ENCODE measurements at places on chromosomes 1 and 21. TPM values are rescaled to one million over a fixed set of nuclear protein-coding genes. Genes with fewer than 3 reads are reported as not detected.

DNA sequence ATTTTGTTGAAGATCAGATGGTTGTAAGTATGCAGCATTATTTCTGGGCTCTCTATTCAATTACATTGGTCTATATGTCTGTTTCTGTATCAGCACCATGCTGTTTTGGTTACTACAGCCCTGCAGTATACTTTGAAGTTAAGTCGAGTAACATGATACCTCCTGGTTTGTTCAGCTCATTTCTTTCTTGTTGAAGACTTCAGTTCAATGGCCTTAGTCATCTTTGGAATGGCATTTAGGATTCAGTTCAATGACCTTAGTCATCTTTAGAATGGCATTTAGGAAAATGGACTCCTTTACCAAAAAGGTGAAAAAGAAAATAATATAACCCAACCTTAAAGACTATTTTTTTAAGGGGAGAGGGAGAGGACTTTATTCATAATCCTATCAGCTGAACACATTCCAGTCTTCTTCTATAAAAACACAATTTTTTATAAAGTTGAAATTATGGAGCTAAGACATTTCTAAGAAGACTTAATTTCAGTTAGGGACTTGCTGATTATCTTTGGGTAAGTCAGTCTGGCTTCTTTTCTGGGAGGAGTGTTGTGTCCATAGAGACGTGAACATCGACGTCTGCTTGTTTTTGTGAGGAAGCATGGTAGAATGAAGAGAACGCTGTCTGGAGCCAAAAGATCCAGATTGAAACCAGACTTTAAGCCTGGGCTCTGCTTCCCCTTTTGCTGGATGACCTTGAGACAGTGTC lies 48.3 kb downstream of the DDR2 start:
- no peak overlapping the region for H3K27ac ChIP-seq
- no peaks in the 10 kb centered on the region for H3K4me1 ChIP-seq
- no peak for DNase-seq
- no peak overlapping the region for H3K4me3 ChIP-seq
- no peaks in the 10 kb centered on the region for H3K36me3 ChIP-seq

DNA sequence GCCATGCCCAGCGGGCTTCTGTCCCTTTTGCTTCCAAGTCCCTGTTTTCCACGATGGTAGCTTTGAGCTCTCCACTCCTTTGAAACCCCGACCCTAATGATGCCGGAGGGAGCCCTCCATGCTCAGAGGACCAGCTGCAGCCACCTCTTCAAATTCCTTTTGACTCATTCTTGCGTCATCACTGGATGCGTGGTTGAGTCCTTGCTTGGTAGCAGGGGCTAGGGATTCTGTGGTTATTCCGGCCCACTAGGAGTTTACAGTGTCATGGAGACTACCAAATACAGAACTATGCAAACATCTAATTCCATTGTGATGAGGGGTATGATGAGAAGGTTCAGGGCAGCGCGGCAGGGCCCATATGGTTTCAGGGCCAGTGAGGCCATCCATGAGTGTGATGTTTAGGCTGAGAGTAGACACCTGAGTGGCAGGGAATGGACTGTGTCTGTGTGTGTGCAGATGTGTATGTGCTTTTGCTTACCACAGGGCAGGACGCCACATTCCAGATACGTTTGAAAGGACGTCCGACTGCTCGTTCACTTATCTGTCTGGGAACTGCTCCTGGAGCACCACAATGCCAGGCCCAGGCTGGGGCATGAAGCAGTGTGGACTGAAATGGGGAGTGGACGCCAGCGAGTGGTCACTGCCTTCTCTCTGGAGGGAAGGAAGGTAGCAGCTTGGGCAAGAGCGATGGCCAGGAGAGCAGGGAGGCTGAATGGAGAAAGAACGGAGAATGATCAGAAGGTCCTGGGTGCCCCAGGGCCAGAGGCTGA lies 30.4 kb upstream of the ZBTB21 start:
- DNase-seq = no peak
- no peak overlapping the region for H3K27ac ChIP-seq
- no peaks in the 10 kb centered on the region for H3K36me3 ChIP-seq
- H3K27me3 ChIP-seq = peaks cover 2% of the 10 kb centered on the region
- H3K4me3 ChIP-seq = no peak overlapping the region

DNA sequence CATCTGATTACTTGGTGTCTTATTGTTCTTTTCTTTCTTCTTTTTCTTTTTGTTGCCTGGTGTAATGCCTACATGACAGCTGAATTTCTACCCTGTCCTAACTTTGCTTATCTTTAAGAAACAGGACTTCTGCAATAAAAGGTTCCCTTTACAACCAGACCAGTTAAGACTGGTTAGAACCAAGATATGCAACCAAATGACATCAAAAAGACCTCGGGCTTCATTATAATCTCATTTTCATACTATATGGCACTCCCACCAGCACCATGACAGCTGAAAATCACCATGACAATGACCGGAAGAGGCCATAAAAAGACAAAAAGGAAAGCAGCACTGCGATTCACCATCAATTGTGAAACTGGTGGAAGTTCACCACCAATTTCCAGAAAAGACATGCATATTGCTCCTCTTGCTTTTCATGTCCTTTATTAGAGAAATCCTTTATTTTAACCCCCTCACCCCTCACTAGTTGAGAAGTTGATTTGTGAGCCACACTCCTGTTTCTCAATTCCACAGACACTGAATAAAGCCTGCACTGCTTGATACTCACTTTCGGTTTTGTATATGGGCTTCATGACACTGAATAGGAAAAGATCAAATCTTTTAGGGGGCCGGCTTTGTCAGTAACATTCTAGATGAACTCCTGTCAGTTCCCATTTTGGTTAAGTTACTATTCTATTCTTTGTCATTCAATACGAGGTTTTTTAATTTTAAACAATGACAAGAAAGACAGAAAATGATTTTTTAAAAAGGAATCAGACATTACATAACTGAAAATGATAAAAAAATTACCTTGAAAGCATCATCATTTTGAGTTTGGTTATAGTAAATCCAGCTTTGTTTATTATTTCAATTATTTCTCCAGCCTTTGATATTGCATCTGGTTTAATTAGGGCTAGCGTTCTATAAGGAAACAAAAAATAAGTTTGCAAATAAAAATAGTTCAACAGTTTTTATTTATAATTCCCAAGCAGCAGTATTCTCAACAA lies 58.1 kb downstream of the NME7 start:
- peaks cover 32% of the 10 kb centered on the region for H3K36me3 ChIP-seq
- peak overlapping the region; percentile 75 for H3K27ac ChIP-seq
- DNase-seq = no peak
- no peaks in the 10 kb centered on the region for H3K27me3 ChIP-seq
- H3K4me3 ChIP-seq = peak overlapping the region; percentile 65
- H3K4me1 ChIP-seq = peaks cover 17% of the 10 kb centered on the region

GRCh38 chr21:20883408-20883800 lies 114.8 kb upstream of the NCAM2 start:
- no peaks in the 10 kb centered on the region for H3K27me3 ChIP-seq
- no peak overlapping the region for H3K4me3 ChIP-seq
- no peak for DNase-seq
- no peaks in the 10 kb centered on the region for H3K36me3 ChIP-seq
- H3K4me1 ChIP-seq = no peaks in the 10 kb centered on the region

GRCh38 chr1:14439015-14439414 lies 159.5 kb upstream of the KAZN start:
- no peaks in the 10 kb centered on the region for H3K4me1 ChIP-seq
- H3K27me3 ChIP-seq = no peaks in the 10 kb centered on the region
- H3K36me3 ChIP-seq = no peaks in the 10 kb centered on the region

DNA sequence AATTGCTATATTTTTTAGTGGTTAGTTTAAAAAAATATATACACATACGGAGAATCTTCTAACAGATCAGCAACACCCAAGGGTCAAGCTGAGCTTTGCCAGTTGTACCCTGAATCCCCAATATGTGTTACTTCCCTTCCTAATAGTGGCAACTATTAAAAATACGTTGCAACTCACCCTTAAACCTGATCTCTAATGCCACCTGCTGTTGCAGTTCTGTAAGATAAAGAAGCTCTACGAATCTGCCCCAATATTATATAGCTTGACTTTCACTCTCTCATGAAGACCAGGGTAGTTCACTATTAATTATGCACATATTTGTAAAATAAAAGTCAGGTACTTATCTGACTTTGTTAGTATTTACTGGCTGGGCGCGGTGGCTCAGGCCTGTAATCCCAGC lies 58.4 kb downstream of the ASH1L start:
- no peaks in the 10 kb centered on the region for H3K27me3 ChIP-seq
- no peak for DNase-seq
- peaks cover 6% of the 10 kb centered on the region for H3K36me3 ChIP-seq
- no peak overlapping the region for H3K27ac ChIP-seq

DNA sequence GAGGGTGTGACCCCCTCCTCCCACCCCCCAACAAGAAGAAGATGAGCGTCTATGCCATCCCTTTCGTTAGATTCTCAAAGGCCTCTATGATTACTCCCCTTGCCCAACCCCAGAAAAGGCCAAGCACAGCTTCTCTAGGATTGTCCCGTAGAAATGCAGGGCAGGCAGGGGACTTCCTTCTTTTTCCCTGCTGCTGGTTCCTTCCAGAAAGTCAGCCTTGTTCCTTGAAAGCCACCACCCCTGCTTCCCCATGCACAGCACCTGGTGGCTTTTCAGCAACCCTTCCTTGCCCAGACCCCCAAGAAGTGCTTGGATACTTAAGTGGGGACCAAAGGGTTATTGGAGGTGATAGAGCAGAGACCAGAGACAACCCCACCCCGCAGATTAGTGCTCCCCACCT lies 75.1 kb downstream of the ARHGEF10L start:
- H3K4me1 ChIP-seq = no peaks in the 10 kb centered on the region
- H3K27me3 ChIP-seq = peaks cover 3% of the 10 kb centered on the region
- no peak overlapping the region for H3K27ac ChIP-seq
- DNase-seq = no peak
- H3K36me3 ChIP-seq = no peaks in the 10 kb centered on the region

DNA sequence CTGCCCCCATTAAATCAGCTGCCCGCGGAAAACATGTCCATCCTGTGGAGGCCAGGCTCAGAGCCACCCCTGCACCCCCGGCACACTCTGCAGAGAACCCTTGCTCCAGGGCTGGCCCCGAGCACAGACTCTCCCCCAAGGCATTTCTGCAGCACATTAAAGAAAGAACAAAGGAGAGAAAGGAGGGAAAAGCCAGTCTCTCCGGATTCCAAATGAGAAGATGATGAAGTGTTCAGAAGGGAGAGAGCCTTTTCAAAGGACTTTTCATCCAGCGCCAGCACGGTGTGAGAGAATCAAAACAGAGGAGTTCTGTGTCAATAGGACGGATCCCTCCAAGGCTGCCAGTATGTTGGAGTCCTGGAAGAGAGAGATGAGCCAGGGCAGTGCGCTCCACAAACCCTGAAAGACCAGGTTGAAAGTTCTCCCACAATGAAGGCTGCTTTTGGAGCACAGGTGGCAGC lies 498.3 kb downstream of the NPHP4 start:
- DNase-seq = no peak
- no peak overlapping the region for H3K4me3 ChIP-seq
- no peaks in the 10 kb centered on the region for H3K4me1 ChIP-seq
- H3K36me3 ChIP-seq = no peaks in the 10 kb centered on the region
- peaks cover 2% of the 10 kb centered on the region for H3K27me3 ChIP-seq

GRCh38 chr21:45801129-45801964 lies 157.8 kb downstream of the PCBP3 start:
- H3K27me3 ChIP-seq = peaks cover 2% of the 10 kb centered on the region
- H3K27ac ChIP-seq = no peak overlapping the region
- no peaks in the 10 kb centered on the region for H3K4me1 ChIP-seq
- H3K4me3 ChIP-seq = no peak overlapping the region
- no peaks in the 10 kb centered on the region for H3K36me3 ChIP-seq

GRCh38 chr1:37901893-37902225 lies 42.5 kb upstream of the MTF1 start:
- H3K27me3 ChIP-seq = no peaks in the 10 kb centered on the region
- H3K36me3 ChIP-seq = peaks cover 33% of the 10 kb centered on the region
- peaks cover 9% of the 10 kb centered on the region for H3K4me1 ChIP-seq
- H3K27ac ChIP-seq = peak overlapping the region; percentile 25

DNA sequence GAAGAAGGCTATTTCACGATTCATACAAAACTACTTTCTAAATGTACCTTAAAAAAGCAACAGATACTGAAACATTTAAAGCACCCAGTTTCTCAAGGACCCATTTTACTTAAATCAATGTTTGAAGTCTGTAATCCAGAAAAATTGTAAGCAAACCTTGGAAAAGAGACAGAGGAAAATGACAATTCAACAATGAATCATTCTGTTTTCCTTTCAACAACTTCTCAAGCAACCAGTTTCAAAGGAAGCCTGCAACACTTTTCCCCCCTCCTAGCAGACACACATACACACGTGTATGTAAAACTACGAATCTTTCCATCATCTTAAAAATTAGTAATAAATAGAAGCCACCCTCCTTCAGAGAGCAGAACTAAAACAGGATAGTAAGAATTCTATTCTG lies 1.2 kb downstream of the RERE start:
- peaks cover 15% of the 10 kb centered on the region for H3K27me3 ChIP-seq
- peak overlapping the region; percentile 88 for H3K27ac ChIP-seq
- peaks cover 29% of the 10 kb centered on the region for H3K4me1 ChIP-seq
- no peaks in the 10 kb centered on the region for H3K36me3 ChIP-seq
- H3K4me3 ChIP-seq = peak overlapping the region; percentile 90

- peaks cover 5% of the 10 kb centered on the region for H3K4me1 ChIP-seq
- no peak overlapping the region for H3K4me3 ChIP-seq
These were observed 252.6 kb downstream of the NFIA start for GRCh38 chr1:61334718-61335589.

DNA sequence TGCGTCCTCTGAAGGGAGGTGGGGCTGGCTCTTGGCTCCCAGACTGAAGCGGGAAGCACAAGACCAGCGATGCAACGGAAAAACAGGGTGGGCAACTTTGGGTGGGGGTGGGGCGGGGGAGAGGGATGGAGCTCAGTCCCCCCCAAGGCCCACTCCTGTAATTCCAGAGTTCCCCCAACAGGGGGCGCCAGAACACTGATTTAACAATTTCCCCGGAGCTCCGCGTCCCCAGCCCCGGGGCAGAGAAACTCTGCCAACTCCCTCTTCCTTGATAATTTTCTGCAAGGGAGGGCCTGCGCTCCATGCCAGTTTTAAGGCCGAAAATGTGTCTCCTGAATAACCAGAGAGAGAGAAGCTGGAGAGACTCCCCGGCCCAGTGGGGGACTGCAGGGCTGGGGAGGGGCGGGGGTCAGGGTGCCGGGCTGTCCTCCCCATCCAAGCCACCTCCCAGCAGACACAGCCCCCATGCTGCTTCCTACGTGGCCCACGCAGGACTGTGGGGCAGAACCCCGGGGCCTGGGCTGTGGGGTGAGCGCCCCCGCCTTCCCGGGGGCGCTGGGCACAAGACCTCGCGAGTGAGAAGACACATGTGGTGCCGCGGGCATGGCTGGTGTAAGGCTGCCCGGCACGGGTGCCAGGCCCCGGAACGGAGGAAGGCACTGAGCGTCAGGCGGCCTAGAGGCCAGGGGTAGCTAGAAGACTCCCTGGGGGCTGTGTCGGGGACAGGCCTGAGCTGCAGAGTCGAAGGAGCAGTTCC lies 51.4 kb downstream of the KIF21B start:
- H3K4me3 ChIP-seq = no peak overlapping the region
- peaks cover 14% of the 10 kb centered on the region for H3K36me3 ChIP-seq
- peak; percentile 63 for DNase-seq
- no peaks in the 10 kb centered on the region for H3K4me1 ChIP-seq

GRCh38 chr1:99171184-99171813 lies 93.0 kb upstream of the PLPPR4 start:
- no peak overlapping the region for H3K4me3 ChIP-seq
- H3K27me3 ChIP-seq = peaks cover 12% of the 10 kb centered on the region
- no peaks in the 10 kb centered on the region for H3K4me1 ChIP-seq
- no peak for DNase-seq
- H3K27ac ChIP-seq = no peak overlapping the region
- no peaks in the 10 kb centered on the region for H3K36me3 ChIP-seq

OPTC gene
- not detected for total RNA-seq

RGS4 gene
- total RNA-seq = not detected

NIPAL3 gene
- 54.1 TPM for total RNA-seq

PRR9 gene
- total RNA-seq = not detected

CRABP2 gene
- 0.80 TPM for total RNA-seq
